Stimulated activated CD8-positive, alpha-beta memory T cell treated with anti-CD3 and anti-CD28 coated beads, Interleukin-4, amount 100 ng/mL, for 1 hour (primary cell): ENCODE measurements at places on chromosomes 12 and 14.
A peak's percentile ranks its signal among the peaks of the same experiment; 100 is the strongest.

DNA sequence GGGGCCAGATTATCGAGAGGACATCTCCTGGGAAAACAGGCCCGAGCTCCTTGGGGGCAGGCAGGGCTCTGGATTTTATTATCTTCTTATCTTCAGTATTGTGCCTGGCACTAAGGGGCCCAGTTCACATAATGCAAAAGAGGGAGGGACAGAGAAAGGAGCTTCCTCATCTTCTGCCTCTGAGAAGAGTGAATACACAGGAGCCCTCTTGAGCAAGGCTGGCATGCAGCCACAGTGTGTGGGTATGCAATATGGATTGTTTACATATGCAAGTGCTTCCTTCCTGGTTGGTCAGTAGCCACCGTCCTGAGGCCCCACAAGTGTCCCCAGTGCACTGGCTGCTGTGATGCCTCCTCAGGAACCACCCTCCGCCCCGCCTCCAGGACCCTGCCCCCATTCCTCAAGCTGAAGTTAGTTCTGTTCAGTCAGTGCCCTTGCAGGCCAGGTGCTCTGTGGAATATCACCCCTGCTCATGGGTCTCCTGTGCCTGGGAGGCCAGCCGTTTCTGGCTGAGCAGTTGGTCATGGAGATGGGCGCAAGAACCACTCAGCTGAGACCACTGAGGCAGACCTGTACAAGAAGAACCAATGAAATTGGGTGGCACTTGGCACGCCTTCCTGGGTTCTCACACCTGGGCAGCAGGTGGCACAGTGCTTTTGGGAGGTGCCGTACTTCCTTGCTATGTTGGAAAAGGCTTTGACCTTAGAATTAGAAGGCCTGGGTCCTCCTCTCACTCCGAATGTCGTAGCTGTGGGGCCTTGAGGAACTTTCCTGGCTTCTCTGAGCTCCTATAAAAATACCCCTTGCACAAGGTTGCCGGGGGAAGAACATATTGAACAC lies 35.1 kb upstream of the ACTN1 start:
- no peak for DNase-seq

- no peak for DNase-seq
These were observed 456.7 kb upstream of the SEL1L start for GRCh38 chr14:81990312-81990761.

GRCh38 chr12:9797722-9798619 lies 29.3 kb upstream of the KLRF1 start:
- DNase-seq, result peak; percentile 46

DNA sequence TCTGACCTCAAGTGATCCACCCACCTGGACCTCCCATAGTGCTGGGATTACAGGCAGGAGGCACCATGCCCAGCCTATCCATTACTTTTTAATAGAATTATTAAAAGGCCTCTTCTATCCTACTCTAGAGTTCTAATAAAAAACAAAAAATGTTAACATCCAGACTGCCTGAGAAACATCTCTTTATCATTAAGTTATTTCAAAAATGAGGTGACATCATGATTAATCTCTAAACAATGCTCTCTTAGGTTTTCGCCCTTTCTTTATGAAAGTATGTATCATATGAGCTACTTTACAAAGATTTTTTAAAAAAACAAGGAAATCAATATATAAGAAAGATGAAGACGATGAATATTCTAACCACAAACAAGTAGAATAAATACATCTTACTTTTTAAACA lies 52.6 kb downstream of the FGD6 start:
- no peak for DNase-seq

DNA sequence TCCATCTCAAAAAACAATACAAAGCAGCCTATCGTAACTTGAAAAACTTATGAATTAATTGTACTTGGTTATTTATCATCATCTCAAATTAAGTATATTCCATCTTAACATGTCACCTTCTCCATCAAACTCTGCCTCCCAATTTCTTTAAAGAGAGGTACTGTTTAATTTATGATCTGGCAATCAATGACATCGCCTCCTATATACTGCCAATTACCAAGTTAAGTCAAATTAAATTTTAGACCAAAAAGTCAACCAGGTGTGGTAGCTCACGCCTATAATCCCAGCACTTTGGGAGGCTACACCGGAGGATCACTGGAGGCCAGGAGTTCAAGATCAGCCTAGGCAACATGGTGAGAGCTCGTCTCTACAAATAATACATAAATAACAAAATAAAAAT lies 37.7 kb downstream of the HECTD1 start:
- no peak for DNase-seq

- DNase-seq, result no peak
These were observed 34.6 kb downstream of the BEGAIN start for GRCh38 chr14:100552524-100553125.

DNA sequence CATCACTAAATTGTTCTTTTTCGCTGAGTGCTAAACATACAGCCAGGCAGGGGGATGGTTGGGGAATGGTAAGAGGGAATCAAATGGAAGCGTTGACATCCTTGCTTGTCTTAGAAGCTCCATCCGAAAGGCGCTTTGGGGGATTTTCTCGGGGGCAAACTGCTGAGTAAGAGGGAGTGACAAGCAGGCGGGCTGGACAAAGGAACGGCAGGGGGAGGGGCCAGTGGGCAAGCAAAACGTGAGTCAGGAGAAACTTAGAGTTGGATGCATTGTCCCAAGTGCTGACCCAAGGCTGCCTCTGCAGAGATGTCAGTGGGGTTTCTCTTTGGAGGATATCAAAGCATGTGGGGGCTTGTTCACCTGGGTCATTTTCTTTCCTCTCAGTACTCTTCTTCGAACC lies 480.5 kb downstream of the VRK1 start:
- DNase-seq, result no peak

GRCh38 chr12:126535971-126536370 lies 1470.7 kb downstream of the AACS start:
- DNase-seq, result no peak

- no peak for DNase-seq
These were observed 322.8 kb upstream of the PRICKLE1 start for GRCh38 chr12:42912367-42912766.

DNA sequence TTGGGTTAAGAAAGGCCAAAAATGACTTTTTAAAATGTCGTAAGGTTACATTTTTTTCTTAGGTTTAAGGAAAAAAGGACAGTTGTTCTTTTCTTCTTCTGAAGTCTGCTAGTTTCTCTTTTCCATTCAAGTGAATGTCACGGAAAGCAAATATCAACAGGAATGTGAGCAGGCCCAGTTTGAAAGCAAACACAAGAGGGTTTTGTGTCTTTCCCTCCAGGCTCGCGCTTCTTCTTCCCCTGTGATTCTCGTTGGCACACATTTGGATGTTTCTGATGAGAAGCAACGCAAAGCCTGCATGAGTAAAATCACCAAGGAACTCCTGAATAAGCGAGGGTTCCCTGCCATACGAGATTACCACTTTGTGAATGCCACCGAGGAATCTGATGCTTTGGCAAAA lies 85.4 kb downstream of the LRRK2 start:
- DNase-seq, result no peak

DNA sequence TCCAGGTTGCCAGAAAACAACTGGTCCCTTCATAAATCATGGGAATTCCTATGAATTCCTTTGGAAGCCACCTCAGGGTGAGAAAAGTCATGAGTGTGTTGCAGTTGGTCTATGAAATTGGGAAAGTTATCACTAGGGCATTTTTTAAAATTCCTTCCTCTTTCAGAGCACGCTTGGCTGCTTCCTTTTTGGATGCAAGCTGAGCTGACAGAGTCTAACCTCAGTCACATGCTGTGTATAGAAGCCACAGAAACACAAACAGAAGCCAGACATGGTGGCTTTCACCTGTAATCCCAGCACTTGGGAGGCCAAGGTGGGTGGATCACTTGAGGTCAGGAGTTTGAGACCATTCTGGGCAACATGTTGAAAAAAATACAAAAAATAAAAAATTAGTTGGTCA lies 21.7 kb upstream of the HELB start:
- no peak for DNase-seq

DNA sequence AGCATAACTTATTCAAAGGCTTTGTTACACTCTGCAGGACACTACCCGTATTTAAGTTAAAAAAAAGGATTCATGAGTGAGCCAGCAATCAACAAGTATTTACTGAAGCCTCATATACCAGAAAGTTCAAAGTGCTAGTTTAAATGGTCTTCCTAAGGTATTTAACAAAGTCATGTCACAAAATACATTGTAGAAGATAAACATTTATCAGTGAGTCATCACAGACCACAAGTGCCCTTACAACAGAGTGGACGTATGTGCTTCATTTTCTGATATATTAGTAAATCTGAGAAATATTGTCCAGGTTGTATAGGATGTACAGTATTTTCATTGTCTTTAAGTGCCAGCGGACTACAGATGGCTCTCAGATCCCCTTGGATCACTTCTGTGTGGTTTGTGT lies 24.2 kb downstream of the FLRT2 start:
- DNase-seq, result no peak

GRCh38 chr14:40762685-40763084 lies 844.0 kb upstream of the LRFN5 start:
- no peak for DNase-seq

DNA sequence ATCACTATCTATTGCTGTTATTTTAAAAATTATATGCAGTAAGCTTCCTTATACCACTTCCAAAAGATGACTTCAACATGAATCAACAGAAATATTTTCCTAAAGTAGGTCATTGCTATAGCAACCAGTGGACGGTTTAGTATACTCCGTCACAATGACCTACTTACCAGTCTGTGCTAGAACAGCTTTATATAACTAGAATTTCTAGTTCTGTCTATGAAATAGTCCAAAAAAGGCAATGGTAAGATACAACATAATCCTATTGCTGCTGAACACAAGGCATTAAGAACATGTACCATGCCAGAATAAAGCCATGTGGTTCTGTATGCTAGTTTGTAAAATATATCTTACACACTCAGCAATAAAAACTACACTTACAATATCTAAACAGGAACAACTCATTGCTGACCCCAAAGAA lies 40.7 kb upstream of the MTERF2 start:
- DNase-seq, result no peak

DNA sequence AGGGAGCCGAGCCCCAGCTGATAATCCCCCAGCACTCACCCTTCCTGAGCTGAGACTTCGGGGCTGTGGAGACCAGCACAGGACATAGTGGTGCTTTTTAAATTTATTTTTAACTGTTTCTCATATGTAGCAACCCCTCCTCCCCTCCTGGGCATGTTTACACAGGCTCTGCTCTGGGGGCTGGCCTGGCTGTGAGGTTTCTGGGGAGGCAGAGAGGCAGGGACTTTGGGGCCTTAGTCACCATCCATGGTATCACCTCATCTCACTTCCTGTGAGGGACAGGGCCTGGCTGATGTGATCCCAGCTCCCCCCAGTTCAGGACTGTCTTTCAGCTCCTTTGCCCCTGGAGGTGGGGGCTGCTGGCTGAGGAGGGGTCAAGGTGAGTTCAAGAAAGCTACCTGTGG lies 20.4 kb downstream of the VASH1 start:
- no peak for DNase-seq

DNA sequence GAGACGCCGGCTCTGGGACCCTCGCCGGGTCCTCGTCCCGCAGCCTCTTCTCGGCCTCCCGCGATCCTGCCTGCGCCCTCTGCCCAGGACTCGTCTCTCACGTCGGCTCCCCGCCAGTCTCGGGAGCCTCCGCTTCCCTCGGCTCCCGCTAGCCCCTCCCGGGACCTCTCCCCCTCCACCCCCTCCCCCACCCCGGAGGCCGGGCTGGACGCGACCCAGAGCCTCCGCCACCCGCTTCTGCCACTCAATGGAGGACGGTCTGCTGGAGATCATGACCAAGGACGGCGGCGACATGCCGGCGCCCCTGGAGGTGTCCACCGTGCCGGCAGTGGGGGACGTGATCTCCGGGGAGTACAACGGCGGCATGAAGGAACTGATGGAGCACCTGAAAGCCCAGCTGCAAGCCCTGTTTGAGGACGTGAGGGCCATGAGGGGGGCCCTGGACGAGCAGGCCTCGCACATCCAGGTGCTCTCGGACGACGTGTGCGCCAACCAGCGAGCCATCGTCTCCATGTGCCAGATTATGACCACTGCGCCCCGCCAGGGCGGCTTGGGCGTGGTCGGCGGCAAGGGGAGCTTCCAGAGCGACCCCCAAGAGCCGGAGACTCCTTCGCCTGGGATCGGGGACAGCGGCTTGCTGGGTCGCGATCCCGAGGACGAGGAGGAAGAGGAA lies 568 bp downstream of the CCDC184 start:
- no peak for DNase-seq

DNA sequence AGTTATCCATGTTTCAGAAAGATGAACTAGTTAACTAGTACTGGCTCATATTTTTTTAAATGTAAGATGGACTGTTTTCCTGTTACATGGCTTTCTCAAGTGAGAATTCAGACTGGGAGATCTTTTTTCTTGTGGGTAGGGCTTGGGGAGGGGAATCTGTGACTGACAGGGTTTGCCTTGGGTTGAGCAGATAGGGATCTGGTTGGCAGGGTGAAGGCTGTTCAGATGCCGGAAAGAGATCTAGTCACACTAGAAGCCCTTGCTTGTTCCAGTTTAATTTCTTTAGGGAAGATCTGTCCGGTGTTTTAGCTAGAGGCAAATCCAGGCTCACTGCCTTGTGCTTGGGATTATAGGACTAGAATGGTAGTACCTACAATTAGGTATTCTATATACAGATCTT lies 63.2 kb downstream of the FBXO33 start:
- no peak for DNase-seq

GRCh38 chr12:95890958-95891357 lies 32.2 kb downstream of the SNRPF start:
- no peak for DNase-seq

DNA sequence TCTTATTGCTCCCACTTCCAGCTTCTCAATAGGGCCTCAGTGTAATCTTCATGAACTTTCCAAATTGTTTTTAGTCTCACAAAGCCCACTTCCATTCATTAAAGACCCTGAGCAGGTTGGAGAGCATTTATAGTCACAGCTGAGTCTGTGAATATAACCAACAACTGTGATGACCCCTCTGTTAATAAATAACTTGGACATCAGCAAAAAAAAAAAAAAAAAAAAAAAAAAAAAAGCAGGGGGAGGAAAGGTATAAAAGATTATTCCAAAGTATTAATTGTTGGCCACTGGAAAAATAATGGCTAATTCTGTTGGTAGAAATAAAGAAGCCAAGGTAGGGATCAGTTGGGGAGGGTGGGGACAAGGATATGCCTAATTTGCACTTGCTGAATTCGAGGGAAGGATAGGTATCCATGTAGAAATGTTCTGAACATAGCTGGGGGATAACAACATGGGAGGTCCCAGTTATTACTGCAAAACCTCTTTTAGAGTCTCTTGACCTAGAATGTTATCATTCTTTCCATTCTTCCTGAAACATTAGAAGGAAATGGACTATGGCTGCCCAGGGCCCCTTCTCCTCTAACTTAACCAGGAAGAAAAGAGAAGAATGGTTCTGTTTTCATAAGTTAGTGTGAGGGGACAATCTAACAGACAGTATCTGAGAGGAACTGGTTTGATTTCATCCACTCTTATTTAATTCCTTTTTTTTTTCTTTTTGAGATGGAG lies 56.5 kb downstream of the SAMD4A start:
- no peak for DNase-seq

- no peak for DNase-seq
These were observed 99.3 kb downstream of the CACNA1C start for GRCh38 chr12:2152134-2152533.
